Kasumi-1 (cell line): ENCODE measurements at places on chromosomes 6 and 20.

DNA sequence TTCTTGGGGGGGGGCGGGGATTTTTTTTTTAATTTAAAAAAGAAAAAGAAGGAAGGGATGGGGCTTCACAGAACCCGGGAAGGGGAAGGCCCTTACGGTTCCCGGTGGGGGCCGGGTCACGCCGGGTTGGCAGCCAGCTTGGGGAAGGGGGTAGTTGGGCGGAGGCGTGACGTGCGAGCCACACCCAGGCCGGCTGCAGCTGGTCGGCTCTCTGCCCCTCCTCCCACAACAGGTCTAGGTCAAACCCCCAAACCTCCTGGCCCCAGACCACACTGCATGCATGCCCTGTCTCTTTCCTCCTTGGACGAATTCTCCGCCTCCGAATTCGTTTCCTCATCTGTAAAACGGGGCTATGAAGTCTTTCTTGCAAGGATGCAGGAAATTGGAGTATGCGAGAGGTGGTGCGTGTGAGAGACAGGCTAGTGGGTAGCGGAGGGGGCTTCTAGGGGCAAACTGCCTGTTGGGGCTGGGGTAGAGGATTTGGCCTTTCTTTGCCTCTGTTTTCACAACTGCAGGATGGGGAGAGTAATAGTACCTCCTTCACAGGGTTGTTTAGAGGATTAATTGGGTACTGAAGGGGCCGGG is 828 bp downstream of the HCK start:
- no peak for DNase-seq

- DNase-seq, result no peak
Observed at GRCh38 chr6:39847221-39847620, 55.0 kb downstream of the DAAM2 start.

DNA sequence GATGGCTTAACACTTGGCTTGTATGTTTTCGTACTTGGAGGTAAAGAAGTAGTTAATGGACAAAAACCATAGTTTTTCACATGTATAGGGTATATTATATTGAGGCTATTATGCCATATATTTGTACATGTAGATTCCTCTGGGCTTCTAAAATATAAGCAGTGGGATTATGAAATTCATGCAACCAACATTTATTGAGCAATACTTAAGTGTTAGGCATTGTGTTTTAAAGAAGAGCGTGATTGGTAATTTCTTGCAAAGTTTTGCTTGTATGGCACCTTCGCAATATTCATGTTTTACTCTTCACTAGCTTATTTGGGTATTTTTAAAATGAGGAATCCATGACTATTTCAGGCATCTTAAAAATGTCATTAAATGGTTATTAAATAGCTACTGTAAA is 2.5 kb downstream of the TULP4 start:
- no peak for DNase-seq

- no peak for DNase-seq
Observed at GRCh38 chr20:54633374-54634355, 158.3 kb downstream of the DOK5 start.

GRCh38 chr6:70838907-70839285 is 118.0 kb downstream of the B3GAT2 start:
- no peak for DNase-seq

GRCh38 chr6:27865850-27866356 is 46.3 kb downstream of the OR2B2 start:
- peak; percentile 50 for DNase-seq

DNA sequence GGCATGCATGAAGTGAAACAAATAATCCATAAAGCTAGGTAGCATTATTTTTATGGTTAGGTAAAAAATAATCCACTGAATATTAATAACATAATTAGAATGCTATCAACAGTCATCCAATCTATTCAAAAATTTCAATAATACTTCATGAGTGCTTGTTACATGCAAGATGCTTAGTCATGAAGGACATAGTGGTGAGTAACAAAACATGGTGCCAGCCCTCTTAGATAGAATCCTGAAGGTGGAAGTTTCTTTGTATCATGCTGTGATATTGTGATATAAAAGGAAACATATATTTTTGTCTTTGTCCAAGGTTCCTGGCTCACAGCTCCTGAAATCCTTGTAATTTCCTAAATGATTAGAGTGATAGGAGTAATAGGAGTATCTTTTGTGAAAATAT is 14.9 kb downstream of the RCAN2 start:
- DNase-seq, result no peak

GRCh38 chr6:137102851-137103492 is 58.2 kb upstream of the IL20RA start:
- DNase-seq, result no peak

DNA sequence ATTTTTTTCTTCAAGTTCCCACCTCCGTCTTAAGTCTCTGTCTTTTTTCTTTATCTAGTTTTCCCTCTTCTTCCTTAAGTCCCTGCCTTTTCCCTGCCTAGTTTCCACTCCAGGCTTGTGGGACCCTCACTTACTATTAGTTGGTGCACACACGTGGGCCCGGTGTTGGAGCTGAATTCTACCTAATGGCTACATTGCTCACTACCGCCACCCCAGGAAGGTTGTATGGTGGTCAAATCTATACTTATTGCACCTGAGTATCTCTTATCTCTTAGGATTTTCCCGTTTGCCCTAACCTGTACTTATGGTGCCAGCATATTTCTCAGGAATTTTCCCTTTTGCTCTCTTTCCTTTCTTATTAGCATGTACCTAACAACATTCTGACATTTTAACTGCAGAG is 692.8 kb downstream of the EPM2A start:
- DNase-seq, result no peak

GRCh38 chr6:6836609-6837406 is 248.3 kb downstream of the LY86 start:
- DNase-seq, result no peak

DNA sequence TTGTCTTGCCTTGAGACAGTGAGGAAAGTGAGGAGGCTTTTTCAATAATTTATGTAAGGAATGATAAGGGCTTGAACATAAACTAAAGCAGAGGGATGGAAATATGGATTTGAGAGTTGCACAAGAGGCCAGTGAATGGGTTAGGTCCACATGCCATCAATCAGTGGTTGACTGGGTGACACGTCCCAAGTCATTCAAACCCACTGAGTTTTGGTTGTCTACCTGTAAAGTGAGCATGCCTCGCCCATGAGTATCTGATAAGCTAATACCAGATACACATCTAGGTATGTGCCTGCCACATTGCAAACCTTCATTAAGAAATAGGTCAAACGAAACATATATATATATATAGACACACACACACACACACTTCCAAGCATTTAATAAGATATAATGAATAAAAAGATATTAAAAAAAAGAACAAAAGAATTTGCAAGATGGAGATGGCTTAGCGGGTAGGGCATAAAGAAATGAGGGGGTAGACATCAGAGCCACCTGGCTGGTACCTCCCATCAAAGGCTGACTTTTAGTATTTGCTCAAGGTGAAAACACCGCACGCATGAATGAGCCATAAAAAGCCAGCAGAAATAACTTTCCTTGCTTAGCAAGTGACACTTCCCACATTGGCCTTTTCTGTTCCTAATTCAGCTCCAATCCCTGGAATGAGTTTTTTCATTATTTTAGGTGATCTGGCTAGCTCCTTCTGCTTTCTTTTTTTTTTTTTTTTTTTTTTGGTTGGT is 109.1 kb upstream of the GGTLC1 start:
- no peak for DNase-seq

- no peak for DNase-seq
Observed at GRCh38 chr20:37344506-37345338, 1.2 kb upstream of the SRC start.

DNA sequence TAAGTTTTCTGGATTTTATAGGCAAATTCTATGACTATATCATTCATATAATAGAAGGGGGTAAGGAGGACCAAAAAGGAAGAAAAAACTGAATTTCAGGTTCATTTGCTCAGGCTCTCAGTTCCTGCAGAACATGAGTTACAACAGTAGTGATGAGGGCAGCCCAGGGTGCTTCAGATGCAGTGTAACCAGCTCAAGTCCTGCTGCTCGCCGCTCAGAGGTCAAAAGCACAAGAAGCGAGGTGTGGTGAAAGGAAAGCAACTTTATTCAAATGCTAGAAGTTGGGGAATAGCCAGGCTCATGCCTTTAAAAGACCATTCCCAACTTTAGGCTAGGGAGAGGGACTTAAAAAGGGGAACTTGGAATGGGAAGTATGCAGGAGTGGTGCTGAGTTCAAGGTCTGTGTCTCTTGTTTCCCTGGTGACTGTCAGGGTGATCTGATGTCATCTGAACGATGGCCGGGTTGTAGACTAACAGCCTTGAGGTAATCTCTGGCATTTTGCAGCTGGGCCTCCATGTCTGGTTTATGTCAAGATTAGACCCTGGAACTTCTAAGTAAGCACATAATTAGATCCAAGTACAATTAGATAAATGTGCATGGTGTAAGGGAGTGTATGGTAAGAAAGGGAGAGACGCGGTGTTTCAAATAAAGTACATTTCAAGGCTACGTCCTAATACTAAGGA is 14.5 kb upstream of the SEC63 start:
- no peak for DNase-seq

DNA sequence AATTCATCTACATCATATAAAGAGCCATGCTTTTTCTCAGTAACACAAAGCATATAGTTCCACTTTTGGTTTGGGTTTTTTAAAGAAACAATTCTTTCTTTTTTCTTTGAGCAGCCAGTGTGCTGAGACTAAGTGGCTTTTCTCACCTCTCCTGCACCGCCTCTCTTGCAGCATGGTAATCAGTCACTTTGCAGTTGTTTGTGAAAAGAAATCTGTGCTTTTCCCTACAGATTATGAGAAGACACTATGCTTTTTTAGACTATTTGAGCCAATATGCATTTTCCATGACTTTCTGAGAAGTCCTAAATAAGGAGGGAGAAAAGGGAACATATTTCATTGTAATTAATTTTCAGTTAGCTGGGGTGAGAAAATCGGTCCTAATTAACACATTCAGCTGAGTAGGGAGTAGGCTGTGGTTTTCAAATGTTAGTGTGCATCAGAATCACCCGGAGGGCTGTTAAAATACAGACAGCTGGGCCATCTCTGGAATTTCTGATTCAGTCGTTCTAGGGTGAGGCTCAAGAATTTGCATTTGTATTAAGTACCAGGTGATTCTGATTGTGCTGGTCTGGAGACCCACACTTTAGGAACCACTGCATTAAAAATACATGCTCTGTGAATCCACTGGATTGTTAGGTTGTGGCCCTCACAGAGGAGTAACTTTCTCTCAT is 155.2 kb downstream of the TINAG start:
- DNase-seq, result no peak

DNA sequence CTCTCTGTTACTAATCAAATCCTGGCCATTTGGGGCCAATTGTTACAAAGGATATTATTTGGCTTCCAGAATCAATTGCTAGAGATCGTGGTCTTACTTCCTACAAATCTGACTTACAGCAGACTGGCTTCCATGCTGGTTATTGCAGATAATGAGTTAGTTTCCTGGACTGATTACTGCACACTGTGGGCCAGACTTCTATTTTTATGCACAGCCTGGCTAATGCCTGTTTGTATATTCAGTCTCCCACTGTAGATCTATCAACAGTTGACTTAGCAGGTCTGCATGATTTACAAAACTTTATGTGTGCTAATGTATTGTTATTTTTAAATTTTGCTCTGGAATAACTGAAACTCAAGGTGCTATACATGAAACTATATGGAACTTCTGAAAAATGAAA is 25.8 kb upstream of the FBXL4 start:
- DNase-seq, result no peak

DNA sequence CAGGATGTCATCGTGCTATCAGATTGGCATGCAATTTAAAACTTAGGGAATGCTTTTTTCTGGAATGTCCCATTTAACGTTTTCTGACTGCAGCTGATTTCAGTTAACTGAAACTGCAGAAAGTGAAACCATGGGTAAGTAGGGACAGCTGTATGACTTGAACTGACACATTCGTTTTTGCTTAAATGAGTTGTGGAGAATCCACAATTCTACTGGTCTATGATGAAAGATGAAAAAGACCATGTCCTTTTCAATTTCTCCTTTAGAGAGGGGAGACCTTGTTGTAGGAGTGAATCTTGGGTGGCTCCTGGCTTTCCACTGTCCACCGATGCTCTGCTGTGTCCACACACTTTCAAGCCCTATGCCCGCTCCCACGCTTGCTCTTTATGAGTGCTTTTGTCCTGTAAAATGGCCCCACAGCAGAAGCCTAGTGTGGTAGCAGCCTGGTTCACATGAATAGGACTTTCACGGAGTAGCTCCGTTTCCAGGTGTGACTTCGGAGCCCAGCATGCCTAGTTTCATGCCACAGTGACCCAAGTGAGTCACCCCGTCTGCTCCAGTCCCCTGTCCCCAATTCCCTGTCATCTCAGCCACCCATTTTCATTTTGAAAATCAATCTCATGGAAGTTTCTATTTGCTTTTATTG is 21.9 kb downstream of the DYNLT1 start:
- DNase-seq, result no peak

DNA sequence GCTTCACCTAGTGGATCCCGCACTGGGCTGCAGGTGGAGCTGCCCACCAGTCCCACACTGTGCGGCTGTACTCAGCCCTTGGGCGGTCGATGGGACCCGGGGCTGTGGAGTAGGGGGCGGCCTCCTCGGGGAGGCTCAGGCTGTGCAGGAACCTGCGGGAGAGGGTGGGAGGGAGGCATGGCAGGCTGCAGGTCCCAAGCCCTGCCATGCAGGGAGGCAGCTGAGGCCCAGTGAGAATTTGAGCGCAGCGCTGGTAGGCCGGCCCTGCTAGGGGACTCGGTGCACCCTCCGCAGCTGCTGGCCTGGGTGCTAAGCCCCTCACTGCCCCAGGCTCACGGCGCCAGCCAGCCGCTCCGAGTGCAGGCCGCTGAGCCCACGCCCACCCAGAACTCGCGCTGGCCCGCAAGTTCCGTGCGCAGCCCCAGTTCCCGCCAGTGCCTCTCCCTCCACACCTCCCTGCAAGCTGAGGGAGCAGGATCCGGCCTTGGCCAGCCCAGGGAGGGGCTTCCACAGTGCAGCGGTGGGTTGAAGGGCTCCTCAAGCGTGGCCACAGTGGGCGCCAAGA is 1407.6 kb downstream of the EPHA7 start:
- no peak for DNase-seq

DNA sequence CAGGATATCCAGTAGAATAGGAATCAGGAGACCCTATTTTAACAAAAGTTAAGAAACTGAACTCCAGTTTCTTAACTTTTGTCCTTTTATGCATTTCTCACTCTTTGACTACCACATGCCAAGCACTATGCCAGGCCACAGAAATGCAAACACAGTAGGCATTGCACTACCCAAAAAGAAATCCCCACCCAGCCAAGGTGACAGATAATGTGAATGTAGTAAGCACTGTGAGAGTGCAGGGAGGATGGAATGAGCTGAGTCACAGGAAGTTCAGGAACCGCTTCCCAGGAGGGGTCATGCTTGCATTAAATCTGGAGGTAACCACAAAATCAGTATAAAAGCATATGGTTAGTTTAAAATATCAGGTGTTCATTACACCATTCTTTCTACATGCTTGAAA is 20.1 kb upstream of the FAM83C start:
- DNase-seq, result no peak

GRCh38 chr6:109821428-109821827 is 130.3 kb downstream of the FIG4 start:
- no peak for DNase-seq
